ENCODE measurements at places on chromosomes 7 and 10.
A peak's percentile ranks its signal among the peaks of the same experiment; 100 is the strongest.

GRCh38 chr10:58672845-58673244 is 160.2 kb downstream of the BICC1 start:
- DNase-seq: peak; percentile 34

DNA sequence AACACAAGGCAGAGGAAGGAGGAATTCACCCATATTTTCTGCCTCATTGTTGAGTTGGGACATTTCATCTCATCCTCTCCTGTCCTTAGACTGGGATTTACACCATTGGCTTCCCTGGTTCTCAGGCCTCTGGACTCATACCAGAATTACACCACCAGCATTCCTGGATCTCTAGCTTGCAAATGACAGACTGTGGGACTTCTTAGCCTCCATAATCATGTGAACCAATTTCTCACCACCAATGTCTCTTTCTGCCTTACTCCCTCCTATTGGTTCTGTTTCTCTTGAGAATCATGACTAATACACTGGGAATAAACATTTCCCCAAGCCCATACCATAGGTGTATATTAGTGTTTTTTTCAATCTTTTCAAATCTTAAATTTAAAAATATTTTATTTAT is 2.9 kb upstream of the ZNF33A start:
- no peak for DNase-seq

- DNase-seq: no peak
These were observed 111.6 kb downstream of the PHTF2 start for GRCh38 chr7:77910124-77910523.

DNA sequence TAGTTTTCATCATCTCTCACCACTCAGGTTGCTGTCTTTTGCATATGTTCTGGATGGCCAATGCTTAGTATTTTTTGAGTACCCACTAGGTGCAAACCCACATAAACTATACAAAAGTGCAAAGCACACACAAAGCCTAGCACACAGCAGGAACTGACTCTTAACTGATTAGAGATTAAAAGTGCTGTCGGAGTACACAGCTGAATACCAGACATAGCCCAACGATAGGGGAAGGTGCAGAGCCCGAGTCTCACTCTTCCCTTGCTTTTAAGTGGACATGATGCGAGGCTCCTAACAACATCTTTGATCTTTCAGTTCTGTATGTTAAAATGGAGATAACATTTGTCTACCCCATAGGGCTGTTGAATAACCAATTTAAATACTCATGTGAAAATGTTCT is 90.8 kb downstream of the DPY19L1 start:
- DNase-seq: no peak

- DNase-seq: peak; percentile 95
These were observed 37.2 kb downstream of the PLEKHS1 start for GRCh38 chr10:113788604-113789083.

DNA sequence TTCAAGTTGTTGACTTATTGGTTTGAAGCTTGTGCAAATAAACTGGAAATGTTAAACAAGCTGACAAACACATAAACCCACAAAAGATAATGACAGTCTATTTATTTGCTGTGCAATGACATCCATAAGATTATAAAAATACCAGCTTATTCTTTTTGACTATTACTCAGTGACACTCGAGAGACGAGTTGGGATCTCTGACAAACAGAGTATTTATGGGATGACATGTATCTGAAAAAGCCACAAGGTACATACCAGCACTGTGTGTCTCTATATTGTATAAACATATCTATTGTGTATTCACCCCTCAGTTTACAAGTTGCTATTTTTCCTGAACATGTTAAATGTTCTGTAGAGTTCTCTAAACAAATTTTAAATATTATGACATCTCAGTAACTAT is 88.9 kb downstream of the CHRM2 start:
- DNase-seq: peak; percentile 69

- DNase-seq: peak; percentile 98
These were observed 56.4 kb upstream of the CAV2 start for GRCh38 chr7:116443101-116443523.

- DNase-seq: no peak
These were observed 17.6 kb downstream of the SFTPA2 start for GRCh38 chr10:79542626-79543025.

DNA sequence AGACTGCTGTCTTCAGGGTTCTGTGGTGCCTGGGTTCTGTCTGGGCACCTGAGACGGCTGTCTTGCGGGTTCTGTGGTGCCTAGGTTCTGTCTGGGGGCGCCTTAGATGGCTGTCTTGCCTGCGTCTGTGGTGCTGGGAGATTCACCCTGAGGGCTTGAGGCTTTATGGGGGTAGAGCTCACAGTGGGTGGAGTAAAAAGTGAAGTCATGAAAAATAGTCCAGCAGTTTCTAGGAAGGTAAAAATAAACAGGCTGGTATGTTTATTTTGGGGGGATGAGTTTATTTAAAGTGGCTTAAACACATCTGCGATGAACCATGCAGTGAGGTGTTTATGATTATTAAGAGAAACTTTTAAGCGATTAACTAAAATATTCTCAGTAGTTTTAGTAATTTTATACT is 64.2 kb downstream of the NKX6-2 start:
- no peak for DNase-seq

DNA sequence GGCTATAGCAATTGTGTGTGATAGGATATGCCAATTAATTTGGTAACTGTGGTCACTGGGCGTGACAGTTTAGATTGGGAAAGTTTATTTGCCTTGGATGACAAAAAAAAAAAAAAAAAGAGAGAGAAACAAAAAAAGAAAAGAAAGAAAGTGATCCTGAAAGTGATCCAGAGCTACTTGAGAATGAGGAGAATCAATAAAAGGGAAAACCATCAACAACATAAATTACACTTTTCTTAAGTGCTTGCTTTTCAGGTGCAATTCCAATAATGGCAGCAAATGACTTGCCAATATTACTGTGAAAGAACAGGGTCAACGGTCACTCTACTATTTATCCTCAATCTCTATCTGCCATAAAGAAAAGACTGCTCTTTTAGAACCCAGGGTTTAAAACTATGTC is 191.8 kb upstream of the SEMA3C start:
- DNase-seq: no peak

- DNase-seq: no peak
These were observed 962.4 kb downstream of the GATA3 start for GRCh38 chr10:9016930-9017329.

DNA sequence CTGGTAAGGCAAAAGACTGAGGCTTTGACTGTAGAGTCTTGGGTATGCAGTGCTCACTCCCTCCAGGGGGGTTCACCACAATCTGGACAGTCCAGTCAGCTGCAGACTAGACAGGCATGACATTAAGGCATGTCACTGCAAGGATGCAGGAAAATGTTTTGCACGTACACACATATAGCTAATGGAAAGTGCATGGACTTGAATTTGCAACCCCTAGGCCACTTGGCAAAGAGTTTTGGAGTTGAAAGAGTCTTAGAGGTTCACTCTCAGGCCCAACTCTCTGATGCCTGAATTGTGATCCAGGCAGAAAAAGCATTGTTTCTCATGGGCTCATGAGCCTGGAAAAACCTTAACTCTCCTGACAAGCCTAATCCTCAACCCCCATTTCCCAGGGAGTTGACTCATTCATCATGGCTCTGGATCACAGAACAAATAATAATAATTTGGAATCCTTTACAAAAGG is 51.9 kb downstream of the LAMB4 start:
- peak; percentile 50 for DNase-seq

- DNase-seq: no peak
These were observed 5.7 kb downstream of the DNAH11 start for GRCh38 chr7:21548491-21548890.

DNA sequence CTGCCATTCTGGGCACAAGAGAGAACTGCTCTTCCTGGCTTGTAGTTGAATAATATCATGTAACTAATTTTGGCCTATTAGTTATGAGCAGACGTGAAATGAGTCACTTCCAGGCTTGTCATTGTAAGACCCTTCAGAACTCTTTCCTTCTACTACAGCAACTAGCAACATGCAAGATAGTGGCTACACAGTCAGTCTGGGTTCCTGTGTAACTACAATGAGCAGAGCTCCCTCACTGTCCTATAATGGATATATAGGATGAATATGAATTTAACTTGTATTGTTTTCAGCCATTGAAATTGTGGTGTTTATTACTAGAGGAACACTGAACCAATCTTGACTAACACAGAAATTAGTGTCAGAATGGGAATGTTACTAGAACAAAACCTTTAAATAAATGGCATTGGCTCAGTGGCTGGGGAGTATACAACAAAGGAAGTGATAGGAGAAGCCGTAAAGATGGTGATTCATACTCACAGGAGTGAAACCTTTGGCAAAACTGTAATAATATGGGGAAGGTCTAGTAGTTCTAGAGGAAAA is 2.9 kb upstream of the MTPN start:
- DNase-seq: peak; percentile 45

- DNase-seq: peak; percentile 34
These were observed 18.1 kb upstream of the LIPK start for GRCh38 chr10:88687853-88688467.

DNA sequence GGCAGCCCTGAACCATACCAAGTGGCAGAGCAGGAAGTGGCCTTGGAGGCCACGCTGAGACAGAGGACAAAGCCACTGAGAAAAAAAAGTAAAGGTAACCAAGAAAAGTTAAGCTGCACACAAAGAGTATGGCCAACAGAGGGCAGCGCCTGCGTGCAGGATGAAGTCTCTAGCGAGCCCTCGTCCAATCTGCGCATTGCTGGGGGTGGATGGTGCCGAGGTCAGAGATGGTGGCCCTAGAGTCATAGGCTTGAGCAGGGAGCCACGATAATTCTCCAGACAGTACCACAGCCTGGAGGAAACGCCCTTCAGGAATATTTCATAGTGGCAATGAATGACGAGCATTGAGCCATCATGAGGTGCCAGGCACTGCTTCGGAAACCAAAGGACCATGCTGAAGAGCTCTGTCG is 9.7 kb downstream of the ATP6V0E2 start:
- peak; percentile 38 for DNase-seq

GRCh38 chr10:59682986-59683937 is 26.4 kb downstream of the SLC16A9 start:
- DNase-seq: no peak

- DNase-seq: no peak
These were observed 54.3 kb upstream of the IGFBP3 start for GRCh38 chr7:45975367-45975766.

GRCh38 chr7:157657741-157658740 is 321.2 kb downstream of the DNAJB6 start:
- DNase-seq: no peak

DNA sequence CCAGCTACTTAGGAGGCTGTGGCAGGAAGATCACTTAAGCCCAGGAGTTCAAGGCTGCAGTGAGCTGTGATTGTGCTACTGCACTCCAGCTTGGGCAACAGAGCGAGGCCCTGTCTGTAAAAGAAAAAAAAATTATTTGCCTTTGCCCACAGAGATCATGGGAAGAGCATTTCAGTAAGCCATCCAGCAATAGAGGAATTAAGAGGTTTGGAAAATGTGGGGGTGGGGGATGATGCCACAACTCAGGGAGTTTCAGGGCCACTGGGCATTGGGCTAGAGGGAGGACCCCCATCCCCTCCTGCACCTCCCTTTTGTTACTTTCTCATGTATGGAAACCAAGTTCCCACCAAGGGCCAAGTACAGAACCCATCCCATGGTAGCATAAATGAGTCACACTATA is 38.4 kb downstream of the SVIL start:
- no peak for DNase-seq

GRCh38 chr7:139232904-139233303 is 1.9 kb downstream of the UBN2 start:
- peak; percentile 82 for DNase-seq

DNA sequence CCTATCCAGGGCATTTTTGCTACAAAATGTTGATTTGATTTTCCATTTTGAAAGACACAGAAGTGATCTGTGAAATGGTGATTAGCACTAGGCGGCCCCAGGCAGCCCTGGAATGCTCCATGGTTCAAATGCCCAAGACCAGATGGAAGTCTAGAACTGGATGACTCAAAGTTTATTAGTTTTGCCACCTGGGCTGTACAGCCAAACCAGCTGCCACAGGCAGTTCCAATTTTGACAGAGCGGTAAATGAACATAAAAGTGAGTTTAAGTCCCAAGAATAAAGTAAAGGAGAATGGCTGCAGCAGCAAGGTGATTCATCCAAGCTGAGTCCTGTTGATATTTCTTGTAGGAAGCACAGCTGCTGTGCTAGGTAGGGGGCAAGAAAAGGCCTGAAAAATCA is 180.5 kb downstream of the SUGCT start:
- no peak for DNase-seq

DNA sequence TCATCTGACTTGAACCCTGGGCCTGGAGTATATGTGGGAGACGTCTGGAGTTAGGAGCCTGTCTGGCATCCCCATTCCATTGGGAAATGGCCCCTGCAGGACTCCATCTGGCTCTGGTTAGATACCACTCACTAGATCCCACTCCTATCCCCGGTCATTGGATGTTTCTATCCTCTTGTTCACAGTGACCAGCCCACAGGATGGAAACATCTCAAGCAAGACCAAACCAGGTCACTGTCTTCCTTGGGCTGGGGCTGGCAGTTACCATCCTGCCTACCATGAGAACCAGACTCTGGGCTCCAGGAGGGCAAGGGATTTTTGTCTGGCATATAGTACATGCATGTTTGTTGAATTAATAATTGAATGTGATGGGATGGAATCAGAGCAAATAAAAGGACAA is 415.7 kb downstream of the GRID1 start:
- DNase-seq: no peak

GRCh38 chr7:158043551-158044481 is 543.8 kb downstream of the PTPRN2 start:
- no peak for DNase-seq

DNA sequence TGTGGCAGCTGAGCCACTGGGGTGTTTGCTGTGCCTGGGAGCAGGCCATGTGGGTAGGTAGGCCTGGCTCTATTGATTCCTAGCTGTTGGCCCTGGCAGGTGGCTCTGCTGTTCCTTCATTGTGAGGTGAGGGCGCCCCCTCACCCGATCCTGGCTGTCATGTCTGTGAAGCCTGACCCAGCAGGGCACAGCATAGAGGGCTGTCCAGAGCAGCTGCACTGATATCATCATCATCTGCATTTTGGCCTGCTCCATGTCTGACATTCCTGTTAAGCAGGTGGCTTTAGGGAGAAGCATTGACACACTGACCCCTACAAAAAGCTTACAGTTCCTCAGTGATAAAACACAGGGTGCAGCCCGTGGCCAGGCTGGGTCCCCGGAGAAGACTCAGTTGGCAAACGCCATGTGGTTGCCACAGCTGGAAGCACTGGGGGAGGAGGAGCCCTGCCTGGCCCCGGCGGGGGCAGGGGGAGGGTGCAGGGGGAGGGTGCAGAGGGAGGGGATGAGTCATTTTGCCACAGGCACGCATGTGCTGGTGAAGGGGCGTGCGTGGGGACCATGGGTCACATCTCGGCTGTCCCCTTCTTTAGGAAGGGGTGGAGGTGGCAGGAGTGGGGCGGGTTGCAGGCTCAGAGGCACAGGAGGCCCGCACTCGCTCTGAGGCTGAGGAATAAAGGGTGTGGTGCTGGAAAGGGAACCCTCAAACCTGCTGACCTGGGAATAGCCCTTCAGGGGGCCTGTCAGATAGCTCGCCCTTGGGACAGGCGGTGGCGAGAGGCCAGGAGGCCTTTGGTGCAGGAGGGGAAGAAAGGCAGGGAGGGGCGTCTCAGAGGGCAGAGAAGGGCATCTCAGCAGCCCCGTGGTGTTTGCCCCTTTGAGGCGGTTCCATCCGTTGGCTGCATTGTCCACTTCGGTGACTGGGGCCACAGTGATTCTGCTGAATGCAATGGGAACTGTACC is 31.6 kb downstream of the IKZF1 start:
- no peak for DNase-seq

Data from HCEC 1CT (cell line).